IMR-90 (cell line): ENCODE measurements at places on chromosomes 4 and X.

DNA sequence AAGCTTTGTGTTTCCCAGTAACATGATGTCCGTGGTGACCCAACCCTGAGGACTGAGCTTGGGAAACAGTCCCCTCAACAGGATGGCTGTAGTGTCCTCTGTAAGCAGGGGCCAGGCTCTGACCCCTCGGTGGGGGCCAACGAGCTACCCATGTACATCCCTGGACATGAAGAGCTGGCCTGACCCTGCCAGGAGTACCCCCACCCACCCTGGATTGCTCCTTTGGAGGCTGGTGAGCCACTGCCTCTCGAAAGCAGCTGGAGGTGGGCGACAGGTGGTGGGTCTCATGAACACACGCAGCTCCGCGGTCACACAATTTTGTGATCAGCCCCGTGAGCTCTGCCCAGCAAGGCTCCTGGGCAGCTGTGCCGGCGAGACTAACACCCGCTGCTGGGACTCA is 33.5 kb downstream of the NSG1 start:
- DNase-seq, result no peak

- DNase-seq, result no peak
These were observed 1110.5 kb downstream of the RAPGEF2 start for GRCh38 chr4:160213366-160213765.

- peak; percentile 26 for DNase-seq
These were observed 692 bp upstream of the SLC9A7 start for GRCh38 chrX:46759645-46759974.

DNA sequence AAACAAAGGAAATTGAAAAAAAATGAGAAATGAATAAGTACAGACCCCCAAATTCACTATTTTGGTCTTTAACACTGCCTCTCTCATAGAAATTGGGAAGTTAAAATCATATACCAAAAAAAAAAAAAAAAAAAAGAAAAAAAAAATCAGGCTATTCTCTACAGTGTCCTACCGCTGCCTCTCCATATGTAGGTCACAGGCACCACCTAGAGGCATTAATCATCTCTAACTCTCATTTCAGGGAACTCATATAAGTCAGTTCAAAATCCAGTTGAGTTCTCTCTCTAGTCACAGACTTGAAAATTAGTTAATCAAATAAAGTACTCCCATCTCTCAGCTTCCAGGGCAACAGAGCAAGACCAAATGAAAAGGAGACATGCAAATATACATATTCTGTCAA is 47.9 kb downstream of the COX18 start:
- peak; percentile 31 for DNase-seq

DNA sequence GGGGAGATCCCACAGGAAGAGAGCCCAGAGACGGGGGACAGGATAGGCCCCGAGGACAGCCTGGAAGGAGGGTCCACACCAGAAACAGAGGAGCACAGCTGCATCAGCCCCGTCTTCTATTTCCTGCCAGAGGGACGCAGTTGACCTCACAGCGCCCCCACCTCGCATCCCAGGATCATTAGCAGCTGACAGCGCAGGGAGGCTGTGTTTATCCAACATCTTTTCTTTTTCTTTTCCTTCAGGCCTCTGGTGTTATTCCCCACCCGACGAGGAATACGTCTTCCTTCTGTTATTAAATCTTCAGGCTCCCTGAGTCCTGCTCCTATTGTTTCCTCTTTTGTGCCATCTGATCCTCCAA is 75.4 kb downstream of the DCHS2 start:
- DNase-seq, result no peak

- no peak for DNase-seq
These were observed 46.4 kb downstream of the ARHGEF38 start for GRCh38 chr4:105598787-105599186.

DNA sequence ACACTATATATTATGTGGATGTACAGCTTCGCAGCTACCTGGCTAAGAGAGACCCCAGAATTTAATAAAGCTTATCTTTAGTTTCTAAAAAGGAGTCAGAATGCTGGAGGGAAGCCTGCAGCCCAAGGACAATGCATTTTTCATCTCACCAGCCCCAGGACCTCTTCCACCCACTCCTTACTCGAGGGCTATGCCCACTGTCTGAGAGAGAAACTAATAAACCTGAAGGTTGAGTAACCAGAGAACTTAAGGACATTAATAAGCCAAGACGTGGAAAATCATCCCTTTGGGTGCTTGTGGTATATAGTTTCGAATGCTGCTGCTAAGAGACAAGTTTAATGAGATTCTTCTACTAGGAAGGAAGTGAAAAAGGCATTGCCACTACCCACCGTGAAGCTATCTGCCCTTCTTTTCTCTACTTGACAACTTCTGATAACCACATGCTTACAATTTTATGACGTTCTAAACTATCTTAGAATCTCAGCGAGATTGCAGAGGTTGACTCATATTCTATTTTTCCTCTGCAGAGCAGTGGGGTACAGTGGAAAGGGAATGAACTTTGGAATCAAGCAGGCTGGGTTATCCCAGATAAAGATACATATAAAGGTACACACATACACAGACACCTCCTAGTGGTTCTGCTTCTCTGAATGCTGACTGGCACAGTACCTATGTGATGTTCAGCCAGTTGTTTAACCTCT is 3.3 kb downstream of the RELL1 start:
- DNase-seq, result no peak

GRCh38 chrX:254630-255215 is 26.5 kb upstream of the PLCXD1 start:
- DNase-seq, result no peak

DNA sequence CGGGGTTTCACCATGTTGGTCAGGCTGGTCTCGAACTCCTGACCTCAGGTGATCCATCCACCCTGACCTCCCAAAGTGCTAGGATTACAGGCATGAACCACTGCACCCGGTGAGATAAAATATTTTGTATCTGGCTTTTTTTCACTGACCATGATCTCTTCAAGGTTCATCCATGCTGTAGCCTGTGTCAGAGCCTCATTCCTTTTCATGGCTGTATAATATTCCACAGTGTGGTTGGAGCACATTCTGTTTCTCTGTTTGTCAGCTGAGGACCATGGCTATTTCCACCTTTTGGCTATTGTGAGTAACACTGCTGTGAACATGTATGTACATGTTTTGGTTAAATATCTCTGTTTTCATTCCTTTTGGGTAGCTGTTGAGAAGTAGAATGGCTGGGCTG is 169.2 kb downstream of the SHOX start:
- DNase-seq, result no peak

- DNase-seq, result no peak
These were observed 1070.6 kb upstream of the GRID2 start for GRCh38 chr4:91233164-91233563.

GRCh38 chr4:157013656-157014055 is 42.1 kb upstream of the PDGFC start:
- DNase-seq, result peak; percentile 53

DNA sequence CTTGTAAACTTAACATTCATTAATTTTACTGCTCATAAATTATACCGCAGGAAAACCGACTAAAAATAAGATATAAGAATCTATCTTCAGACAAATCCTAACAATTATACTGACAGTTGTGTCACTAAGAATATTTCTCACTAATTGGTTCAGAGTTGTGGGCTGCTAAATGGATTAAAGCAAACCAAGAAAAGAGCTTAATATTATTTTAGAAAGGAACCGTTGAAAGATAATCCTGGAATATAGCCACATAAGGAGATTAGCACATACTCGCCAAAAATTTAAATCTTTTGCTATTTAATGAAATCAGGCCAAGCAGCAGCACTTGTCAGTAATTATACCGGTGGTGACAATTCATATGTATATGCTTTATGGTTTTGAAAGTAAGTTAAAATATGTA is 132.8 kb downstream of the SLIT2 start:
- no peak for DNase-seq

GRCh38 chrX:39894683-39895082 is 203.1 kb downstream of the BCOR start:
- DNase-seq, result no peak

DNA sequence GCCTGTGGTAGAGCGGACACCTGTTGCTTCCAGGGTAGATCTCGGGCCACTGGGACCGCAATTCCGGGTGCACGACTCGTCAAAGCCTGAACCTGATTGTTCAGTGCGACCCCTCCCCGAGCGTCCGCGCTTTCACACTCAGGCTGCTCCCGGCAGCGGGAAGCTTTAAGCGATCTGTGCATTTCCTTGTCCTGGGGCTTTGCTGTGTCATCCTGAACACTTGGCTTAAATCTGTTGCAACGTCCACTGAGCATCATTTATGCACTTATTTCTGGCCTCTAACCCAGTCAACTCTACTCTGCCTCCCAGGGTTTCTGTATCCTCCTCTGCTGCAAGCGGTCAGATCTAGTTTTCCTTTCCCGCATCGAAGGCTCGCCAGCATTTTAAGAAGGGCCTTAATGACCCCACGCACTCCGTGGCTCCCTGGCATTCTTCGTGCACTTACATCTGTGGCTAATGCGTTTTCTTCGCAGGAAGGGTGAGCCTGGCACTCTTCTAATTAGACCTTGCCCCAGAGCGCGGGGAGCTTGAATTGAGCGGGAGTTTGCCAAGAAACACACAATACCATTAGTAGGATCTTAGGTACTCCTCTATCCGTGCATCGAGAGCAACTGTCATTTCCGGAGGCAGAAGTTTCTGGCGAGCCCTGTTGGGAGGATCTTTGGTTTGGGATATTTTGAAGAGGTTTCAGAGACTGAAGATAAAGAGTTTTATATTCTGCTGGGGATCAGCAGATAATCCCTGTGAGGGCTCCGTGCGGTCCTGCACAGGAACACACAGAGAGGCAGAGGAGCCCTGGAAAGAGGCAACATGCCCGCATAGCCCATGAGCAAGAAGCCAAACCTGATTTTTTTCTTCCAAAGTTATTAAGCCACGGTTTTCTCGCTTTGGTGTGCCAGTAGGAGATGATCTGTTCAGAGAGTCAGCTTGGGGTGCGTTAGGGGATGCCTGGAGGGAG is 654 bp upstream of the DDIT4L start:
- peak; percentile 37 for DNase-seq

GRCh38 chrX:154602226-154602625 is 16.9 kb downstream of the CTAG1B start:
- DNase-seq, result no peak

GRCh38 chrX:18875256-18875878 is 108.5 kb downstream of the PHKA2 start:
- DNase-seq, result no peak

- DNase-seq, result peak; percentile 40
These were observed 97.4 kb upstream of the MYOZ2 start for GRCh38 chr4:119038116-119038841.

DNA sequence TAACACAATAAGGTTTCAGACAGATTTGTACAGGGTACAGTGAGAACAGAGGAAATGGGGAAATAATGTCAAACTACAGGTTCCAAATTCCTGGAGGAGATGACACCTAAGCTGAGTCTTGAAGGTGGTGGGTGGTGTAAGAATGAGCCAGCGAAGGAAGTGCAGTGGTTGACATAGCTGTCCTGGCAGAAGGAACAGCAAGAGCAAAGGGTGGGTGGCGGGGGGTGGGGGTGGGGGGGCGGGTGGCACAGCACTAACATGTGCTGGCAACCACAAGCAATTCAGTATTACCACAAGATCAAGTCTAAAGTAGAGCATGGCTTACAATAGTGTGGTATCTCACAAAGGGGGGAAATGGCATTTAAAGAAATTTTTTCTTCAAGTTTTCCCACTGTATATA is 13.1 kb upstream of the G3BP2 start:
- DNase-seq, result no peak

DNA sequence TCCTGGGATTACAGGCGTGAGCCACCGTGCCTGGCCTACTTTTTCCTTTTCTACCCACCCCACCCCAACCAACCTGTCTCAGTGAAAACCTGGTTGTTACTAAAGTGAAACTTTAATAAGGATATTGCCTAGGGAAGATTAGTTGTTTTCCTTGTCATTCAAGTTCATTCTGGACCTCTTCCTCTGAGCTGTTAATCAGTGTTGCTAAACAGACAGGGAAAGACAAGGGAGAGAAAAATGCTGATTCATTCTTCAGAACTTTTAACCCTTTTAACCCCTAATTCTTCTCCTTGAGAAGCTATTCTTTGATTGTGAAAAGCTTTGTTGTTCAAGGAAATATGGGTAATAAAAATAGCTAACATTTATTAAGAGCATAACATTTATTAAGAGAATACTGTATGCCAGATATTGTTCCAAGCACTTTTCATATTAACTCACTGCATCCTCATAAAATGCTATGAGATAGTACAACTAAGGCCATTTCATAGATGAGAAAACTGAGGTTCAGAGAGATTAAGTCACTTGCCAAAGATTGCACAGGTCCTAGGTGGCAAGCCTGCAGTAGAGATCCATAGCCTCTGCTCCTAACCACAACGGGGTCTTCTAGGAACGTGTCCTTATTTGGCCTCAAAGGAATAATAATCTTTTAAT is 34.8 kb downstream of the OSTC start:
- DNase-seq, result no peak

DNA sequence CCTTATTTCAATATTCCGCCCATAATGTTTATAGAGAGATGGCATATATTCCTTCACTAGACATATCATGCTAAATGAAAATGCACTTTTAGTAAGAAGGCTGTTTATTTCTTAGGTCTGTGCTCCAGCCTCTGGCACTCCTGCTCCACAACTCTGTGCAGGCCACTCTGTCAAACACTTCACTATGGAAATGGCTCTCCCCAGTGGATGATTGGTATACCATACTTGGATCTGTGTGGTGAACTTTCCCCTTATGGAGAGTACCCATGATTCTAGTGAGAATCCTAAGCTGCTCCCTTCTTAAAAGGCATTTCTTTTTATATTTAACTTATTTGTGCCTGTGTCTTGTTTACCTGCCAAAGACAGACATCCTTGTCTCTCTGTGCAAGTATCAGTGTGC is 480.1 kb upstream of the GALNT7 start:
- DNase-seq, result no peak

GRCh38 chrX:15745179-15745578 is 7.1 kb downstream of the CA5B start:
- peak; percentile 52 for DNase-seq

- DNase-seq, result peak; percentile 69
These were observed 118.7 kb downstream of the FAT4 start for GRCh38 chr4:125433453-125433852.

DNA sequence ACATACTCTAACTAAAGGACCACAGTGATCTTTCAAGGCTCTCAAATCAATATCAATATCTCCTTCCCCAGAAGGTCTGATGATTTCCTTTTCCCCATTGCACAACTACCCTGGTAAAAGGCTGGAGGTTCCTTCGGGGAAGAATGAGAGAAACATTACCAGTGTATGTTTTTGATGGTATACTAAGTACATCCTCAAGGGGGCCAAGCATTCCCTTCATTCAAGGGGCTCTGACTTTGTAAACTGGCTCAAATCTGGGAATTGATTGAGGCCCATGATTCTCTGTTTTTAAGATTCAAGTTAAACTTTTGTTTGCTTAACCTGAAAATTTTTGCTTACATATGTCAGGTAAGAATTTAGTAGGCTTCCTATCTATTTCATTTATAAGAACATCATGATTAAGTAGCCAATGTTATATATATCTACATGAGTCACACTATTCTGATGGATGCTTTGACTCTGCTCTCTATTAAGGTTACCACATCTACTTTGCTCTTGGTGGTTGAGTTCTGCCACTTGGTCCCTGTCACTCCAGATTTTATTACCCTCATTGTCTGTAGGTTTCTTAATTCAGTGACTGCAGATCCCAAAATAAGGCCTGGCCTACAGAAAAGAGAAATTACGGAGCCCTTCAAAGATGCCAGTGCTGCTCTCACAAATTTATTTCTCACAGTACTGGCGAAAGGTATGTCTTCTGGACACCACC is 16.4 kb upstream of the GUCY1B1 start:
- DNase-seq, result no peak

- DNase-seq, result no peak
These were observed 4.9 kb downstream of the GSX2 start for GRCh38 chr4:54104907-54105306.

GRCh38 chr4:15809058-15809457 is 30.9 kb downstream of the CD38 start:
- no peak for DNase-seq

- DNase-seq, result peak; percentile 54
These were observed 840 bp upstream of the CLCN3 start for GRCh38 chr4:169619518-169619957.
